Activated naive CD4-positive, alpha-beta T cell treated with Interleukin-2 at 50 U/mL for 16 hours (primary cell): ENCODE measurements at places on chromosomes 3 and 15.

- DNase-seq: no peak
These were observed 20.6 kb downstream of the FAN1 start for GRCh38 chr15:30924353-30924752.

DNA sequence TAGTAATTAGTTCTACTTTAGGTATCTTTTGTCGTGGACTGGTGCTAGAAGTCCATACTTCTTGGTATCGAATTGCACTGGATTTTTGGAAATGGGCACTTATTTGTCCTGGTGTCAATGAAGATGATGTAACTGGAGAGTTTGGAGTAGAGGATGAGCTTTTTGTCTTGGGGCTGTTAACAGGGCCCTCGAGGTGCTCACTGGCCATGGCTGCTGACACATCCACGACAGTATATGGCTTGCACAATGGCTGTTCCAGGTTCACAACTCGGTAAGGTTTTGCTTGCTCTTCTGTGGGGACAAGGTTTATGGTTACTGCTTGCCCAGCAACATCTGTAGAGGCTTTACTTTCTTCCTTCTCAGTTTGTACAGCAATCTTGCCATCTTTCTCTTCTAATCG lies 109.4 kb upstream of the TSPAN3 start:
- no peak for DNase-seq

- DNase-seq: no peak
These were observed 22.4 kb upstream of the SRP14 start for GRCh38 chr15:40061212-40061901.

GRCh38 chr3:141248064-141248463 lies 16.4 kb downstream of the PXYLP1 start:
- no peak for DNase-seq

DNA sequence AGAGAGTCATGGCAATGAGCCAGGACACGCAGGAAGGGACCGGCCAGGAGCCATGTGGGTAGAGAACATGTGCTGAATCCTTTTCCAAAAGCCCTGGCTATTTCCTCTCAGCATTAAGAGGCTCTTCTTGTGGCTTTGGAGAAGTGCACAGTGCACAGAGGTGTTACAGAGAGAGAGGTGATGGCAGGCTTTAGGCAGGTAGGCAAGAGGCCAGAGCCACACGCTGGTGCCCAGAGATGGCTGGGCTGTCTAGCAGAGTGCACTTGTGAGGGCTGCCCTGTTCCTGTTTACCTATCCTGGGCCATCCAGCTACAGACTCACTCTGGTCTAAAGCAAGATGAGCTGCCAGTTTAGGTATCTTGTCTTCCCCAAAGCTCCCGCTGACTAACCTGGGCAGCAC lies 402.6 kb downstream of the OCA2 start:
- DNase-seq: no peak

- no peak for DNase-seq
These were observed 164.5 kb upstream of the PPP2R3A start for GRCh38 chr3:135801018-135801417.

GRCh38 chr3:96734273-96735009 lies 80.0 kb upstream of the EPHA6 start:
- DNase-seq: no peak

- no peak for DNase-seq
These were observed 32.5 kb upstream of the TP63 start for GRCh38 chr3:189598530-189599225.

GRCh38 chr3:98657457-98657856 lies 64.0 kb upstream of the CPOX start:
- DNase-seq: peak; percentile 28

DNA sequence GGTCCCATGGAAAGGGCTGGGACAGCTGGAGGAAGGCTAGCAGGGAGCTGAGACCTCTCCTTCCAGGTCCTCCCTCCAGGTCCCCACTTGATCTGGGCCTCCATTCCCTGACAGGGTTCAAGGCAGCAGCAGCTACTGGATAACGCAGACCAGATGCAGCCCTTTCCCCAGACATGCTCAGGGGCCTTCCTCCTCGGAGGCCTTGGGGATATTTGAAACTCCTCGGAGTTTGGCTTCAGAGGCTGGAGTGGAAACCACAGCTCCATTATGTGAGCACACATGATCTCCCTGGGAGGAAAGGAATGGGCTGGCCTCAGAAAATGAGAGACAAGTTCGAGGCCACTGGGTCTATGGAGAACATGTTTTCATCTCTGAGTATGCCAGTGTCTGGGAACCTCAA lies 119.3 kb downstream of the SMAD6 start:
- DNase-seq: no peak

- no peak for DNase-seq
These were observed 7.9 kb downstream of the ZNF280D start for GRCh38 chr15:56725386-56725785.

GRCh38 chr3:123817413-123817812 lies 66.7 kb downstream of the MYLK start:
- DNase-seq: no peak

GRCh38 chr3:177595530-177596188 lies 398.4 kb upstream of the TBL1XR1 start:
- DNase-seq: no peak
